ENCODE measurements at places on chromosomes 1 and 21.

- no peak for DNase-seq
These were observed 69.9 kb downstream of the EPB41 start for GRCh38 chr1:28984311-28984684.

DNA sequence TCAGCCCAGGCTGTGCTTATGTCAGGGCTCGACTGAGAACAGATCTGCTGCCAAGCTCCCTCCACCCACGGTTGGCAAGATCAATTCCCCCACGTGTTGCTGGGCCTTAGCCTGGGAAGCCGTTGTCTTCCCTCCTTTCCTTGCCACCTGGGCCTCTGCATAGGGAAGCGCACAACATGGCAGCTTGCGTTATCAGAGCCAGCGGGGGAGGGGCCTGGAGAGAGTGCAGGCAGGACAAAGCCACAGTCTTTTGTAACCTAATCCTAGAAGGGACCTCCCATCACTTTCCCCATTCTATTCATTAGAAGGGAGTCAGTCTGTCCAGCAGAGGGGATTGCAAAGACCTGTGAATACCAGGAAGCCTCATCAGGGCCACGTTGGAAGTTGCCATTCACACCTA is 17.0 kb upstream of the IGSF21 start:
- DNase-seq = no peak

- no peak for DNase-seq
These were observed 196.0 kb downstream of the FMN2 start for GRCh38 chr1:240287722-240288121.

- no peak for DNase-seq
These were observed 69.4 kb upstream of the ACTRT2 start for GRCh38 chr1:2951856-2952255.

- no peak for DNase-seq
These were observed 579 bp upstream of the TENT5C start for GRCh38 chr1:117605164-117605773.

- no peak for DNase-seq
These were observed 34.5 kb downstream of the PARP1 start for GRCh38 chr1:226373376-226373775.

DNA sequence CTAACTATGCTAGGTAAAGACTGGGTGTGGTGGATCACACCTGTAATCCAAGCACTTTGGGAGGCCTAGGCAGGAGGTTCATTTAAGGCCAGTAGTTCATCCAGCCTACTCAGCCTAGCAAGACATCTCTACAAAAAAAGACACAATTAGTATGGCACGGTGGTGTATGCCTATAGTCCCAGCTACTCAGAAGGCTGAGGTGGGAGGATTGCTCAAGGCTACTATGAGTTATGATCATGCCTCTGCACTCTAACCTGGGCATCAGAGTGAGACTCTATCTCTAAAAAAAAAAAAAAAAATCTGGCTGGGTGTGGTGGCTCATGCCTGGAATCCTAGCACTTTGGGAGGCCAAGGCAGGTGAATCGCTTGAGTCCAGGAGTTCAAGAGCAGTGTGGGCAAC is 21.6 kb downstream of the NUP210L start:
- no peak for DNase-seq

GRCh38 chr1:147053269-147053668 is 115.1 kb downstream of the NBPF12 start:
- DNase-seq = no peak

Measured in activated CD8-positive, alpha-beta memory T cell treated with anti-CD3 and anti-CD28 coated beads, Interleukin-2, amount 50 U/mL, for 4 hours (primary cell).